Calu3 (cell line): ENCODE measurements at places on chromosomes 5 and 9. TPM values are rescaled to one million over a fixed set of nuclear protein-coding genes. Genes with fewer than 3 reads are reported as not detected.
A peak's percentile ranks its signal among the peaks of the same experiment; 100 is the strongest.

- peaks cover 10% of the 10 kb centered on the region for H3K4me1 ChIP-seq
- no peaks in the 10 kb centered on the region for H3K27me3 ChIP-seq
- no peak overlapping the region for H3K27ac ChIP-seq
- no peak for DNase-seq
Measured at GRCh38 chr5:100771181-100771580, 131.9 kb downstream of the ST8SIA4 start.

Gene PROB1
- total RNA-seq, result 1.9 and 2.4 TPM in 2 replicates

Gene PLK2
- 135 and 229 TPM in 2 replicates for total RNA-seq

Gene ACTBL2
- total RNA-seq, result 0.42 and 0.45 TPM in 2 replicates

DNA sequence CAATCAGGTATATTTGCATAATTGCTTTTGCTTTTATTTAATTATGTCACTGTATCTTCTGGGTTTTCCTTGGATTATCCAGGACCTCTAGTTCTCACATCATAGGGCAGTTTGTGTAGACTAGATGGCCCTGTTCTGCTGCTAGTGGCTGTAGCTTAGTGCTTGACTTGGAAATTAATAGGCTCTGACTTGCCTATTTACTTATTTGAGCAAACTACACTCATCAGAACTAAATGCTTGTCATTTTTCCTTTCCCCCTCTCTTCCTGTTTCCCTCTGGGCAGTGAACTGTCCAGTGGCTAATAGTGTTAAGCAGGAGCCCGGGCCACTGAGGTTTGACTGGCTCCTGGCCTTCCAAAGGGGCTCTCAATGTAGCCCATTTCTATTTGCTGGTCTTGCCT, 135.7 kb downstream of the MAN2A1 start:
- H3K27me3 ChIP-seq, result no peaks in the 10 kb centered on the region
- H3K4me1 ChIP-seq, result no peaks in the 10 kb centered on the region
- no peaks in the 10 kb centered on the region for H3K36me3 ChIP-seq

- no peaks in the 10 kb centered on the region for H3K36me3 ChIP-seq
- H3K27ac ChIP-seq, result no peak overlapping the region
- no peaks in the 10 kb centered on the region for H3K4me1 ChIP-seq
- H3K27me3 ChIP-seq, result peaks cover 60% of the 10 kb centered on the region
Measured at GRCh38 chr9:126170286-126170823, 156.3 kb upstream of the MVB12B start.

DNA sequence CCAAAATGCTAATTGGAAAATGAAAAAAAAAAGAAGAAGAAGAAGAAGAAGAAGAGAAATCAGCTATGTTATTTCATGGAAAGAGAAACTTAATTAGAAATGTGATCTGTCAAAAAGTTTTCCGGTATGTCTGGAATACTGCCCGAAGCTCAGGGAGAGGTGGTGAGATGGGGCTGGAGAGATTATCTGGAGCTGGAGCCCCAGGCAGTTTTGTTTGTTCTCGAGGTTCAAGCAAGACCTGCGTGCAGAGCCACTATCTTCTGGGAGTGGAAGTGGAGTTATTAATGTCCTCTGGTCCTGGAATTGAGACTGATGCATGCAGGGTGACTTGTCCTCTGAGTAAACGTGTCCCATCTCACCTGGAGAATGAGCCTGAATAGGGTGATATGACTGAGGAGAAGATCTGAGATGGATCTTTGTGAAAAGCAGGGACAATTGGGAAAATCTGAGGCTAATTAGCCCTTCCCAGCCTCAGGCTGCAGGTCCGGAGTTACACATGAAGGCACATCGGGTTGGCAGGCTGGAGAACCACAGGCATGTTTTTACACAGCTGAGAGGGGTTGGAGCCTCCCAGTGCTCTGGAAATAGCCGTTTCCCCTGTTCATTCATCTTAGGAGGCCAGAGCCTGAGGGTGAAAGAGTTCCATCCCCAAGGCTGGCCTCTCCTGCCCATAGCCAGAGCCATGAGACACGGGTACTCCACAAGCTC, 70.5 kb downstream of the OLFM1 start:
- H3K27ac ChIP-seq, result no peak overlapping the region
- no peaks in the 10 kb centered on the region for H3K36me3 ChIP-seq
- no peaks in the 10 kb centered on the region for H3K4me1 ChIP-seq

DNA sequence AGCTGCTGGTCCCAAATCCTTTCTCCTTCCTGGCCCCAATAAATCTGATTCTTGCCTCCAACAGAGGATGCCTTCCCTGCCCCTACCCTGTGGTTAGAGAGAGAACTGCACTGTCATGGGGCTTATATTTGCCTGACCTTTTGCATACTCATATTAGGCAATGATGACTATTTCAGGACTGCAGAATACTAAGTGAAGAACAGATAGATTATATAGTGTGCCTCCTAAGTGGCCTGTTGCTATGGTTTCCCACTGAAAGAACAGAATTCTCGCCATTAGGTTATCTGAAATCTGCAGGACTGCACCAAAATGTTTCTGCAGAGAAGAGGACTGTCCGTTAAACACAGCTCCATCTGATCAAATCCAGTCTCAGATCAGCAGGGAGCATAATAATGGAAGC, 87.3 kb upstream of the CCNG1 start:
- H3K36me3 ChIP-seq, result no peaks in the 10 kb centered on the region
- no peaks in the 10 kb centered on the region for H3K27me3 ChIP-seq
- H3K4me3 ChIP-seq, result no peak overlapping the region
- H3K27ac ChIP-seq, result no peak overlapping the region
- DNase-seq, result no peak

- H3K4me3 ChIP-seq, result no peak overlapping the region
- H3K27me3 ChIP-seq, result no peaks in the 10 kb centered on the region
- peak; percentile 33 for DNase-seq
- H3K4me1 ChIP-seq, result peaks cover 9% of the 10 kb centered on the region
- peak overlapping the region; percentile 56 for H3K27ac ChIP-seq
Measured at GRCh38 chr5:134851307-134851923, 5.6 kb downstream of the C5orf24 start.

GRCh38 chr5:102863764-102864560, 108.9 kb downstream of the PAM start:
- H3K4me3 ChIP-seq, result no peak overlapping the region
- DNase-seq, result no peak
- no peaks in the 10 kb centered on the region for H3K27me3 ChIP-seq
- H3K4me1 ChIP-seq, result peaks cover 9% of the 10 kb centered on the region
- H3K27ac ChIP-seq, result no peak overlapping the region
- H3K36me3 ChIP-seq, result peaks cover 15% of the 10 kb centered on the region

Gene GABRA1
- not detected in 2 replicates for total RNA-seq

DNA sequence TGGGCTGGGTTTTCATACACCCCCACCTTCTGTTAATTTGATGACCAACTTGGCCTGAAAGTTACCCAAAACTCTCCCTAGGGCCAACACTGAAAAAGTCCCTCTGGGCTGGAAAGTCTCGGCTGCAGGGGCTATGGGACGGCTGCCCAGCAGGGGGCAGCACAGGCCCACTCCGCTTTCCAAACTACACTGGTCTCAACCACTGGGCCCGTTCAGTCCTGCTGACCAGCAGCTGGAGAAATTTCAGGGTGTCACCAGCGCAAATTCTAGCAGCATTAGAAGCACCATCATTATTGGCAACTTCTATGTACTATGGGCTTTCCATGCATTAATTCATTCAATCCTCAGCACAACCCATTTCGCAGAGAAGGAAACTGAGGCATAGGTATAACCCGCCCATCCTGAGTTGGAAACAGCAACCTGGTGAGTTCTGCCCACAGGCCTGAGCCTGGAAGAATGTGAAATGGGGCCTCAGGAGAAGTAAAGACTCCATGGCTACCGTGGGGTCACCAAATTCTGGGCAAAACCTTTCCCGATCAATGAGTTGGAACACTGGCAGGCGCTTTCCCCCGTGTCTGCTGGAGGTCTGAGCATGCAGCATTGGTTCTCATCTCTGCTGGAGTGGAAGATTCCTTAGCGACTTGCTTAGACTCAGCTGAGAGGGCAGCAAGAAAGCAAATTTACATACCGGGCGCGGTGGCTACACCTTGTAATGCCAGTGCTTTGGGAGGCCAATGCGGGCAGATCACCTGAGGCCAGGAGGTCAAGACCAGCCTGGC, 9.7 kb downstream of the ORM2 start:
- H3K27ac ChIP-seq, result no peak overlapping the region
- no peaks in the 10 kb centered on the region for H3K4me1 ChIP-seq

GRCh38 chr9:114805670-114806525, at the start of gene TNFSF15:
TNFSF15 (minus strand) TSS chr9:114806039; CDS start chr9:114806012, 27 bp downstream.
- DNase-seq, result peak; percentile 45
- peaks cover 19% of the 10 kb centered on the region for H3K36me3 ChIP-seq
- H3K4me3 ChIP-seq, result peak within 1 kb of the TSS; percentile 66
- H3K27ac ChIP-seq, result peak within 1 kb of the TSS; percentile 62
- peaks cover 45% of the 10 kb centered on the region for H3K4me1 ChIP-seq

Gene SEC24A
- total RNA-seq, result 35.2 and 38.4 TPM in 2 replicates

DNA sequence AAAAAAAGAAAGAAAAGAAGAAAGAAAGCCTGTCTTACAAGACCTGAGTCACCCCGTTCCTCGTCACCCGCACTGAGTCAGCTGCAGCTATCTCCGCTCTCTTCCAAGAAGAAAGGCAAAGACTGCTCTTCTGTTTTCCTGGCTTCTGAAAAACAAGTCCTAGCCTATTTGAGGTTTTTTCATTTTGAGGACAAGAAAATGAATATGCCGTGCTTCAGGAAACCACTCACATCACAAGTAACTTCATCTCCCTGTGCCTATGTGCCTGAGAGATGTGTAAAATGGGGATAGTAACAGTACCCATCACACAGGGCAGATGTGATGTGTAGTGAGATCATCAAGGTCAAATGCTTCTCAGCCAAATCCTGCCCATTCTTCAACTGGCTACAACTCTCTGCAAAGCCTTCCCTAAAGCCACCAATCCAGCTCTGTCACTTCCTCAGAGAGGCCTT, 78.4 kb downstream of the GLDC start:
- peaks cover 4% of the 10 kb centered on the region for H3K36me3 ChIP-seq
- H3K27ac ChIP-seq, result peak overlapping the region; percentile 85
- peak; percentile 28 for DNase-seq
- H3K27me3 ChIP-seq, result no peaks in the 10 kb centered on the region

DNA sequence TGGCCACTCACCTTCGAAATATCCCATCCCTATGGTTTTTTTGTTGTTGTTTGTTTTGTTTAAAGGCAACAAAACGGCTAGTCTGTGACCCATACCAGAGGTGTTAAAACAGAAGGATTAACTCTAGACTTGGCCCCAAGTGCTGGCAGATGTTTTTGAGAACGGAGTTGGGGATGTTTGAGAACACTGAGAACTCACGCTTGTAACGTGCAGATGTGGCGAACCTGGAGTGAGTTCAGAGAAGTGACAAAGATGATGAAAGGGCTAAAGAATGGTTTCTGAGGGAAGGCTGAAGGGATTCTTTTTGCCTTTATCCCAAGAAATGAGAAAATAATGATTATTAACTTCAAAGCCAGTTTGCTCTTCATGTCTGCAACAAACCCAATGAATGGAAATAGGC, 286.5 kb downstream of the ZNF608 start:
- no peaks in the 10 kb centered on the region for H3K4me1 ChIP-seq
- no peak overlapping the region for H3K27ac ChIP-seq
- no peak overlapping the region for H3K4me3 ChIP-seq

Gene PSAT1
- 56.0 and 69.5 TPM in 2 replicates for total RNA-seq

- H3K36me3 ChIP-seq, result no peaks in the 10 kb centered on the region
- DNase-seq, result no peak
- H3K4me1 ChIP-seq, result no peaks in the 10 kb centered on the region
Measured at GRCh38 chr5:160675988-160676387, 176.0 kb downstream of the ATP10B start.

GRCh38 chr9:99466781-99467180, 244.7 kb downstream of the SEC61B start:
- DNase-seq, result no peak
- no peaks in the 10 kb centered on the region for H3K4me1 ChIP-seq

DNA sequence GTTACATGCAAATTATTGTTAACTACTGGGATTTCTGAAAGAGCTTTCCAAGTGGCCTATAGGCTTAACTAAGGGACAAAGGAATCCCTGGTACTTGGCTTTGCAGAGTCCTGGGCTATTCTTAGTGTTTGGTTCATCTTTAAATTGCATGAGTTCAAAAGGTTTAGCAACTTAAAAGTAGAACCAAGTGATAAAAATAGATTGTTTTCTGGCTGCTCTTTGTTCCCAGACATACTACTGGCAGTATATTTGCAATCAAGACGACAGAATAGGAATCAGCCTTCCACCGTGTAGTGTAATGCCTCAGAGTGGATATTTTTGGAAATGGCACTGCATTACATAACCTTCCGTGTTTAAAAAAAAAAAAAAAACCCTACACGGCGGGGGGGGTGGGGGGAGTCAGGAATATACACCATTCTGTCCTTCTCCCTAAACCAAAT, 1.0 kb downstream of the NREP start:
- peaks cover 8% of the 10 kb centered on the region for H3K4me1 ChIP-seq
- no peaks in the 10 kb centered on the region for H3K27me3 ChIP-seq
- peak overlapping the region; percentile 60 for H3K4me3 ChIP-seq
- H3K36me3 ChIP-seq, result peaks cover 18% of the 10 kb centered on the region

DNA sequence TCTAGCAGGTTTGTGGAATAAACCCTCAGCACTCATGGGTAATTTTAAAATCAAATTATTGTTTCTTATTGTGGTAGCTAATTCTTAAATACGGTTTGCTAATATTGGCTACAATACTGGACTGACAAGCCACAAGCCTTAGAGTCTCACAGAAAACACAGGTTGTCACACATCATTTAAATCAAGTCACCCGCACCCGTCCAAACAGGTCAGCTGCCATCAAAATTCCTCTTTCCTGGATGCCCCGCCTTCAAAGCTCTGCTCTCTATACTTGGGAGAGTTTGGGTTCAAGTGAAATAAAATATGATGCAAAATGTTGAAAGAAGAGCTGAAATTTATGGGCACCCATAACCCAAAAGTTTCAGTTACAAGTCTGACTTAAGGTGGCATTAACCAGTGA, 12.3 kb upstream of the SUSD1 start:
- H3K4me3 ChIP-seq, result no peak overlapping the region
- H3K36me3 ChIP-seq, result no peaks in the 10 kb centered on the region
- H3K4me1 ChIP-seq, result no peaks in the 10 kb centered on the region
- DNase-seq, result no peak

DNA sequence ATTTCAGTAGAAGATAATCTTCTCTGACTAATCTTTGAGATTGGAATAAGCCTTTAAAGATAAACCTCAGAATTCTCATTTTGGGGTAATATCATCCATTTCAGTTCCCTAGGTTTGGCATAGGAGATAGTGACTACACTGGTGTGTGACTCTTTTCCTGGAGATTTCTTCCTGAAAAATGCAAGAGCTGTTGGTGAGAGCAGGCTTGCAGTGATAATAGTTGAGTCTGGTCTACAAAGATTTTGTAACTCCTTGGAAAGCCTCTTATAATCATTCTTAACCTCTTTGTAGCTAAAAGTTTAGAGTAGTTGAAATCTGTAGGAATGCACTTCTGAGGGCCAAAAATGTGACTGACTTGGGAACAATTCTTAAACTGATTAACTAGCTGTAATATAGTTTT, 23.4 kb downstream of the RANBP17 start:
- peaks cover 23% of the 10 kb centered on the region for H3K36me3 ChIP-seq
- no peak overlapping the region for H3K27ac ChIP-seq
- no peaks in the 10 kb centered on the region for H3K4me1 ChIP-seq
- DNase-seq, result no peak

GRCh38 chr9:69168709-69169217, 5.3 kb upstream of the TJP2 start:
- no peak for DNase-seq
- no peak overlapping the region for H3K4me3 ChIP-seq
- H3K27me3 ChIP-seq, result no peaks in the 10 kb centered on the region
- peaks cover 23% of the 10 kb centered on the region for H3K4me1 ChIP-seq
- peaks cover 30% of the 10 kb centered on the region for H3K36me3 ChIP-seq

Gene PAX5
- not detected in 2 replicates for total RNA-seq

- DNase-seq, result no peak
- no peak overlapping the region for H3K4me3 ChIP-seq
- peaks cover 18% of the 10 kb centered on the region for H3K4me1 ChIP-seq
- no peaks in the 10 kb centered on the region for H3K27me3 ChIP-seq
Measured at GRCh38 chr5:139682016-139682975, 34.1 kb downstream of the CXXC5 start.

- no peak overlapping the region for H3K27ac ChIP-seq
- H3K4me1 ChIP-seq, result no peaks in the 10 kb centered on the region
- H3K4me3 ChIP-seq, result no peak overlapping the region
- no peaks in the 10 kb centered on the region for H3K27me3 ChIP-seq
- no peaks in the 10 kb centered on the region for H3K36me3 ChIP-seq
- DNase-seq, result no peak
Measured at GRCh38 chr5:74468421-74468820, 172.1 kb downstream of the ENC1 start.
